ENCODE measurements at places on chromosomes 3 and 15. TPM values are rescaled to one million over a fixed set of nuclear protein-coding genes. Genes with fewer than 3 reads are reported as not detected.

SUSD5 gene
- total RNA-seq = 4.5 TPM

GOLGA8M gene
- not detected for total RNA-seq

ARGFX gene
- not detected for total RNA-seq

ACSBG1 gene
- 3.2 TPM for total RNA-seq

GRCh38 chr3:126414961-126415660, 20.4 kb downstream of the CFAP100 start:
- H3K27ac ChIP-seq = no peak overlapping the region
- no peaks in the 10 kb centered on the region for H3K27me3 ChIP-seq
- no peak for DNase-seq
- H3K36me3 ChIP-seq = no peaks in the 10 kb centered on the region
- H3K4me3 ChIP-seq = no peak overlapping the region

DNA sequence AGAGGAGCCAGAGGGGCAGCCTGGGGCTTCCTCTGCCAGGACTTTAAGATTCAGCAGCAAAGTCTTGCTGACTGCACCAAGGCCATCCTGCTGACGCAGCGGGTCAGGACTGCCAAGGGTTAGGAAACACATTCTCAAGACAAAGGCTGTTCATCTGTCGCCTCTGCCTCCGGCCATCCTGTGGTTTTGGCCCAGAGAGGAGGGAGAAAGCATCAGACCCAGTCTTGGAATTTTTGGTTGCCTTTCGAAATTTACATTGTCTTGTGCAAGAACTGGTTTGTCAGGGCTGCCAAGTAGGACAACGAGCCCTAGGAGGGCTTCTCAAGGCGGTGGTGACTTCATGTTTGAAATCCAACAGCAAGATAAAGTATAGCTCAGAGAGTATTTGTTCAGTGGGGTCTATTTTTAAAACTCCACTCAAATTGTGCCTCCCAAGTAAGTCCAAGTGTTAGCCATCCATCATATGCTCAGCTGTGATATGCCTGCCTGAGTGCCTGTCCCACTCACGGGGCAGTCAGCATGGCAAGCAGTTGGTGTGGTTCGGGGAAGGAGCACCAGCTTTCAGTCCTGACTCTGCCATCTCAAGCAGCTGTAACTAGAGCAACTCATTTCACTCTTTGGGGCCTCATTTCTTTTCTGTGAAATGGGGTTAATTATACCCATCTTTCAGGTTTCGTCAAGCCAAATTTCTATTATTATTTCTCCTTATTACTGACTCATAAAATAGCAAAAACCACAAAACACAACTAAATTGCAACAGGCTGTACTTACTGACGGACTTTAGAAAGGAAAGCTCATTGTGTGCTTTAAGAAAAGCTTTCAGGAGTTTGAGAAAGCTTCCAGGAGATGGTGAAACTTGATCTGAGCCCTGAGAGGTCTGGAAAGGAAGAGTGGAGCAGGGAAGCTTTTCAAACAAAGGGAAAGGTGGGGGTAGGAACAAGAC, 42.4 kb upstream of the RHO start:
- H3K27me3 ChIP-seq = no peaks in the 10 kb centered on the region
- peaks cover 11% of the 10 kb centered on the region for H3K4me1 ChIP-seq
- H3K4me3 ChIP-seq = no peak overlapping the region
- no peak for DNase-seq
- H3K36me3 ChIP-seq = peaks cover 2% of the 10 kb centered on the region
- no peak overlapping the region for H3K27ac ChIP-seq
